ENCODE measurements at places on chromosomes 7 and 10. TPM values are rescaled to one million over a fixed set of nuclear protein-coding genes. Genes with fewer than 3 reads are reported as not detected.

DNA sequence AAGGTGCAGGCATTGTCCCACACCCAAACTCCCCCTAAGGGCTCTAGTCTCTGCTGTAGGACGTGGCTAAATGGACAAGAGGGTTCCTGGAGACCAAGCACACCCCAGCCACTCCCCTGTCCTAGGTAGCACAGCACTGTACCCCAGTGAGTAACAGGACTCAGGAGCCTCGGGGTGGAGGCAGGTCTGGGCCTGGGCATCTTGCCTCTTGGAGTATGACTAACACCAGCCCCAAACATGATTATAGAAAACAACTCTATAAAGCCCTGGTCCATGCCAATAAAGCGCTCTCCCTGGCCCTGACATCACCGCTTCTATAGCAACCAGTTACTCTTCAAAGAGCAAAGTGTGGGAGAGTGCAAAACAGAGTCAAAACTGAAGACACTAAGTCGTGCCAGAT lies 195.0 kb downstream of the CALN1 start:
- DNase-seq, result no peak

- peak; percentile 89 for DNase-seq
Measured at GRCh38 chr10:77405771-77406241, 231.8 kb downstream of the KCNMA1 start.

GRCh38 chr10:22621726-22622125 lies 92.7 kb downstream of the PIP4K2A start:
- DNase-seq, result no peak

GRCh38 chr10:133163889-133164815 lies 4.1 kb downstream of the KNDC1 start:
- DNase-seq, result no peak

- no peak for DNase-seq
Measured at GRCh38 chr7:90858546-90858945, 262.4 kb downstream of the CDK14 start.

The ATP6V1F gene
- total RNA-seq, result 172 TPM

The PRPS1L1 gene
- total RNA-seq, result not detected

The KCNMA1 gene
- 15.3 TPM for total RNA-seq
